Stimulated activated CD8-positive, alpha-beta memory T cell treated with anti-CD3 and anti-CD28 coated beads, Interleukin-4, amount 100 ng/mL, for 1 hour (primary cell): ENCODE measurements at places on chromosomes 4 and X.

GRCh38 chr4:14008494-14008893 is 381.0 kb upstream of the BOD1L1 start:
- no peak for DNase-seq

- DNase-seq: no peak
Observed at GRCh38 chr4:154741922-154742850, 1.6 kb upstream of the LRAT start.

- DNase-seq: no peak
Observed at GRCh38 chr4:86536151-86536550, 58.0 kb upstream of the PTPN13 start.

DNA sequence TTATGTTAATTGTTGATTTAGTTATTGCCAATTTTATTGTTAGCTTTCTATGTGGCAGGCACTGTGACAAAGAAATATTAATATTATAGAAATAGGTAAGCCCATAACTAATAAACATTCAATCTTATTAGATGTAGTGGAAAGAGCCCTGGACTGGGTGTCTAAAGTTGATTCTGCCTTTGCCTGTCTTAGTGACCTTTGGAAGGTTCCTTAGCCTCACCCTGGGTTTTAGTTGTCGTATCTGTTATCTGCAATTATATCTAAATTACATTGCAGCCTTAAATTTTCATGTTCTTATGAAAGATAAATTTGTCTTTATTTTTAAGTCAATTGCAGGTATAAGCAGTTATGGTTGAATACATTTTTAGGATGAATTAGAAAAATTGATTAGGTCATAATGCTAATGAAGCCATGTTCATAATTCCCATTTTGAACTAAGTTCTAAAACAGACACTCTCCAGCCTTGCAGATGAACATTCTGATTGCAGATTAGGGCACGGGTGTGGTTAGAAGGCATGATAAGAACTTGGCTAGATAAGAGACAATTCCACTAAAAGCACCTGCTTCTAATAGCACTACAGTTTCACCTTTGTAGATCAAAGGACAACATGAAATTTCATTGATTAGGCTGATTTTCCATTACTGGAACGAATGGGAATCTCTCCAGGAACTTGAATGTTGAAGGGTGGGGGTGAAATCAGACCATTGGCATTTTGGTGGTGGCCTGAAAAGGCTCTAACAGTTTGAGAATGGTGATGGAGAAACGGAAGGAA is 17.3 kb upstream of the ENPEP start:
- DNase-seq: no peak

DNA sequence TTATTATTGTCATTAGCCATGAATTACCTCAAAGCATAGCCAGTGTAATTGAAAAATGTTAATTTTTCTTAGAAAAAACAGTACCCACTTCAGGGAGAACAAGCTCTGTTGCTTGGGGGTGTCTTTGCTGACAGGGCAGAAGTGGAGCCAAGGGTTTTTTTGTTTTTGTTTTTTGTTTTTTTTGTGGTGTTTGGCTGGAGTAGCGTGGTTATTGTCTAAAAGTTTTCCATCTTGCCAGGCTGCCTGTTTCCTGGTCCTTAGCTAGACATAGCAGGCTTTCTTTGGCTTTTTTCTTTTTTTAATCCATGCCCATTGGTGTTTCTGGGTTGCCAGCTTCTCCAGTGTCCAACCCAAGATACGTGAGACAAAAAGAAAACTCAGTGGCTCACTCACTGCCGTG is 61.5 kb downstream of the CASP3 start:
- no peak for DNase-seq

DNA sequence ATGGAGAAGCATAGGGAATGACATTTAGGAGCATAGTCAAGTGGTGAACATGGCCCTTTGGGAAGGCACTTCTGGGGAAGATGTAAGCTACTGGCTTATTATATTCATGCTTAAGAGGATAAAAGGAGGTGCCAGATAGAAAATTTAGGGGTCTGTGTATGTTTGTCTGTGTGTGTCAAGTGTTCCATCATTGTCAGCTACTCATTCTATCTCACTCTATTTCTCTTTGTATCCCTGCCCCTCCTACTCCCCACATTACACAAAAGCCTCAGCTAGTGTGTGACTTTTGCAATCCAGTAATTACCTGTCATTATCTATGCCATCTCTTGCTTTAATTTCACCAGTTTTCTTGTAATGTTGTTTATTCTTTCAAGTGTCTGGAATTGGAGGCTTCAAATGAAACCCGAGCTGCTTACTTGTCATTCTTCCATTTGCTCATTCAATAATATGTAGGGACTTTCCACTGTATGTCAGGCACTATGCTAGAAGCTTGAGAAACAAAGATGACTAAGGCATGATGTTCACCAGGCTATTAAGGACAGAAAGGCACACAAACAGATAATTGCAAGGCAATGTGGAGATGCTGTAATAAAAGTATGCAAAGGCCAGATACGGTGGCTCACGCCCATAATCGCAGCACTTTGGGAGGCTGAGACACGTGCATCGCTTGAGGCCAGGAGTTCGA is 229.8 kb upstream of the TEX13C start:
- DNase-seq: no peak

DNA sequence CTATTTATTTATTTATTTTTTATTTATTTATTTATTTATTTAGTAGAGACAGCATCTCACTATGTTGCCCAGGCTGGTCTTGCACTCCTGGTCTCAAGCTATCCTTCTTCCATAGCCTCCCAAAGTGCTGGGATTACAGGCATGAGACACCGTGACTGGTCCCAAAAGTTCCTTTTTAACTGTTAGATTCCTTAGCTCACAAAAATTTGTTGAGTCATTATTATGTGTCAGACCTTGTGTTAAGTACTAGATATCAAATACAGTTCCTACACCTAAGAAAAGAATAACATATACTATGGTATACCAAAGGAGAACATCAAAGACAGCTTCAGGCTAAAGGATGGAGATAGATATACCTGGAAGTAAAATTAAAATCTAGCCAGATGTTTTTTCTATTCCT is 11.6 kb downstream of the FGA start:
- DNase-seq: no peak

DNA sequence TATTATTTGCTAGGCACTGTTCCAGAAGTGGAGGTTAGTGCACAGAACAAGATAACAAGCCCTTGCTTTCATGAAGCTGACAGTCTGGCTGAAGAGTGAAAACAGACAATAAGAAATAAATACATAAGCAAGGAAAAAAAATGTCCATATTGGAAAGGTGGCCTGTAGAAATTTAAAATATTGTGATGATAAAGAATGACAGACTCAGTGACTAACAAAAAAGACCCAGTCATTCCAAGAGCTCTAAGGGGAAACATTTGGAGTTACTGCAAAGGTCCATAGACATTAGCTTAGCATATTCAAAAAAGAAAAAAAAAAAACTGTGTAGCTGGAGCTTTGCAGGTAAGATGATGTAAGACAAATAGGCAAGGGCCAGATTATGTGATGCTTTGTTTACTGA is 1.0 kb upstream of the ANTXR2 start:
- no peak for DNase-seq
